ENCODE measurements at places on chromosomes 12 and 14. TPM values are rescaled to one million over a fixed set of nuclear protein-coding genes. Genes with fewer than 3 reads are reported as not detected.

PTPRB gene
- total RNA-seq = not detected

- H3K4me3 ChIP-seq = no peak overlapping the region
- H3K4me1 ChIP-seq = no peaks in the 10 kb centered on the region
- H3K27me3 ChIP-seq = no peaks in the 10 kb centered on the region
These were observed 139.2 kb downstream of the NTF3 start for GRCh38 chr12:5571115-5571514.

DNA sequence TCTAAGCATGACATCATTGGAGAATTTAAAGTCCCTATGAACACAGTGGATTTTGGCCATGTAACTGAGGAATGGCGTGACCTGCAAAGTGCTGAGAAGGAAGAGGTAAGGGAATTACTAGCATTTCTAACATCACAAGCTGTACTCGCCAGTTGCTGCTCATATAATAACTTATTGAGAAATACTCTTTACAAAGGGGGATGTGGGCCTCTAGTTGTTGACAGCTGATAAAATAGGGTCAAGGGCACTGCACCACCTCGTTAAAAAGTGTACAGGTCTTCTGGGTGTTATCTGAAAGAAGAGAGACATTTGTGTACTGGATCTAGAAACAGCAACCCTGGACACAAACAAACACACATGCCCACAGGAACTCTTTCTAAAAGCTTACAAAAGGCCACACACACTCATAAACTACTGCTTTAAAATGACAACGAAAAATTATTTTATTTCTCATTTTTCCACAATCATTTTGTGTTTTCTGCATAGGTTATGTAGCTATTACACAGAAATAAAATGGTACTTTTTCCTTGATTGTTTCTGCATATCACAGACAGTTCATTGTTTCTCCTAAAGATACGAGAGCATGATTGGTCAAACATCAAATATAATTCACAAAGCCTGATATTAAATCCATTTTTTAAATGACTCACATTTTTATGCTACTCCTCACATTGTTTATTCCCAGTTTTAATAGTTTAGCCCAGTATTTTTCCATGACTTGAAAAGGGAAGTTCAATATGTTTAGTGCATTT is 391.1 kb downstream of the PAWR start:
- H3K27me3 ChIP-seq = no peaks in the 10 kb centered on the region
- H3K36me3 ChIP-seq = no peaks in the 10 kb centered on the region
- no peak overlapping the region for H3K27ac ChIP-seq
- DNase-seq = no peak
- H3K4me1 ChIP-seq = no peaks in the 10 kb centered on the region

GRCh38 chr12:123763093-123763492 is 992 bp downstream of the DNAH10 start:
- H3K4me3 ChIP-seq = peak overlapping the region; percentile 22
- H3K4me1 ChIP-seq = peaks cover 11% of the 10 kb centered on the region
- H3K36me3 ChIP-seq = peaks cover 3% of the 10 kb centered on the region
- DNase-seq = no peak
- peaks cover 18% of the 10 kb centered on the region for H3K27me3 ChIP-seq

- H3K27me3 ChIP-seq = peaks cover 18% of the 10 kb centered on the region
- no peak for DNase-seq
- no peaks in the 10 kb centered on the region for H3K36me3 ChIP-seq
- no peak overlapping the region for H3K27ac ChIP-seq
- H3K4me1 ChIP-seq = no peaks in the 10 kb centered on the region
These were observed 191.1 kb downstream of the TMX1 start for GRCh38 chr14:51431033-51431709.

DNA sequence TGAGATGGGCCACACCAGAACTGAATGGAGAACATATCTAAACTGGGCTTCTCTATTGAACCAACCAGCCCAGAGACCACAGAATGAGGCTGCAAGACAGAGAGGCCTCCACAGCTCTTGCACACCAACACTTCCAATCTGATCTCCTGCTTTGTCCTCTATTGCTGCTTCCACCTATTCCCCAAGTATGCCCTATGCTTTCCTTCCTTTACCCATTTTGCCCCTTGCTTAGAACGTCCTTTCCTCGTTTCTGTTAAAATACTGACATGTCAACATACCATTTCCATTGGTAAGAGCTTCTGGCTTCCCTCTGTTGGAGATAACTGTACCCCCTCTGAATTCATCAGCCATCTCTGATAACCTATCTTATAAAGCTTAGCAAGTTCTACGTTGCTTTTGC is 2.8 kb downstream of the SLC2A13 start:
- H3K27ac ChIP-seq = no peak overlapping the region
- peaks cover 21% of the 10 kb centered on the region for H3K27me3 ChIP-seq
- H3K4me1 ChIP-seq = peaks cover 27% of the 10 kb centered on the region
- H3K4me3 ChIP-seq = no peak overlapping the region
- no peaks in the 10 kb centered on the region for H3K36me3 ChIP-seq

DNA sequence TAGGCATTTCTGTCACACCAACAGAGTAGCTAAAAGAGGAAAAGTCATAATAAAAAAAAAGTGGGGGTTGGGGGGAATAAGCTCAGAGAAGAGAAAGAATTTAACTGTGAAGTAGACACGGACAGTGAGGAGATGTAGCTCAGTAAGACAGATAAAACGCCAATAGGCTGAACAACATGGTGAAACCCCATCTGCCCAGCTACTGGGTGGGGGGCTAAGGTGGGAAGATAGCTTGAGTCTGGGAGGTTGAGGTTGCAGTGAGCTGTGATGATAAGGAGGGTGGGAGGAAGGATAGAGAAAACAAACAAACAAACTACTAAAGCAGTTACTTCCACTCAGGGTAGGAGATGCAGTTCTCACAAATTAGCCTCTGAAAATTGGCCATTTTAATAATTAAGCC is 25.0 kb downstream of the HECTD4 start:
- peaks cover 10% of the 10 kb centered on the region for H3K4me1 ChIP-seq
- H3K27ac ChIP-seq = no peak overlapping the region
- no peaks in the 10 kb centered on the region for H3K27me3 ChIP-seq
- no peak overlapping the region for H3K4me3 ChIP-seq
- H3K36me3 ChIP-seq = peaks cover 2% of the 10 kb centered on the region

DNA sequence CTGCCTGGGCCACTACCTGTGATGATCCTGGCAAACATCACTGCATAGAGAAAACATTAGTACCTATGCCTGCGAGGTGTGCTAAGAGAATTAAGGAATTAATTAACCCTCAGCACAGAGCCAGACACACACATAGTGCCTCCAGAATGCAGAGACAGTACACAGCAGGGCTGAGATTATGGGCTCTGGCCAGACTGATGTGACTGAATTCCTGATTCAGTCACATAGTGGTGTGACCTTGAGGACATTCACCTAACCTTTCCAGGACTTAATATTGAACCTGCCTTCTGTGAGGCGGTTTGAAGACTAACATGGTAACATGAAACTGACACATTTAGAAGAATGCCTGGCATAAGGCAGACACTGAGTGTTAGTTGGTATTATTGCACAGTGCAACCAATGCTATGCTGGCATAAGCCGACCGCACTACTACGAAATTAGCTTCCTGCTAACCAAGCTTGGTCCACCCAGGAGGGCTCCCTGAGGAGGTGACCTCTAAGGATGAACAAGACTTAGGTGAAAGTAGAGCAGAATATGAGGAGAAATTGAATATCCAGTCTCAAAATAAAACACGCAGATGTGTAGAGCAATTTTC is 32.0 kb upstream of the SELPLG start:
- peaks cover 16% of the 10 kb centered on the region for H3K4me1 ChIP-seq
- no peak overlapping the region for H3K27ac ChIP-seq
- H3K36me3 ChIP-seq = no peaks in the 10 kb centered on the region

- no peak for DNase-seq
- peaks cover 19% of the 10 kb centered on the region for H3K27me3 ChIP-seq
- H3K4me1 ChIP-seq = no peaks in the 10 kb centered on the region
- H3K36me3 ChIP-seq = no peaks in the 10 kb centered on the region
- H3K27ac ChIP-seq = no peak overlapping the region
- H3K4me3 ChIP-seq = no peak overlapping the region
These were observed 174.0 kb downstream of the ASCL4 start for GRCh38 chr12:107948391-107948945.

DNA sequence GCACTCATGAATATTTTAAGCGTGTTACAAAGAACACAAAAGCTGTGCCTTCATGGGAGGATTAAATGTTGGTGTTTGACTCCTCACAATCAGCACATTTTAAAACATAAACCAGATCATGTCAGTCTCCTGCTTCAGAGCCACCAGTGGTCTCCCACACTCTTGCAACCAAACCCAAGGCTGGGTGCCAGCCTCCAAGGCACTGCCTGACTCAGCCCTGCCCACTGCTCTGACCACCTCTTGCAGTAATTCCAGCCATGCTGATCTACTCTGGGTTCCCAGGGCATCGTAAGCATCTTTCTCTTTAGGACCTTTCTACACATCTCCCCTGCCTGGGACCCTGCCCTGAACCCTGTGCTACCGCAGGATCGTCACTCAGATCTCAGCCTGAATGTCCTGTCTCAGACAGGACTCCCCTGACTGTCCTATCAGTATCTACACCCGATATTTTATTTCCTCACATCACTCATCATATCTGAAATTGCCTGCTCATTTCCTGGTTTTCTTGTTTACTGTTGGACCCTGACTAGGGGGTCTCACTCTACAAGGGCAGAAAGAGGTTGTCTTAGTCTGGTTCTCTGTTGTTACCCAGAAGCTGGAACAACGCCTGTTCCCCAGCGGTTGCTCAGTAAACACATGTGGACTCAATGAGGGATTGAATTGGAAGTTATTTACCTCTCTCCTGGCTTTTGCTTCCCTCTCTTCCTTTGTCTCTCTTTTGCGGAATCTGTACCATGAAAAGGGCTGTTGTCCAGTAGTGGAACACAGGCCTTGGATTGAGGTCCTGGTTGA is 449.8 kb downstream of the RAD51B start:
- H3K4me3 ChIP-seq = no peak overlapping the region
- H3K27ac ChIP-seq = no peak overlapping the region
- no peak for DNase-seq

- H3K36me3 ChIP-seq = peaks cover 24% of the 10 kb centered on the region
- peaks cover 44% of the 10 kb centered on the region for H3K4me1 ChIP-seq
- H3K27me3 ChIP-seq = peaks cover 9% of the 10 kb centered on the region
- DNase-seq = peak; percentile 91
- H3K27ac ChIP-seq = peak overlapping the region; percentile 90
These were observed 18.0 kb upstream of the DYRK2 start for GRCh38 chr12:67630373-67631088.
